ENCODE measurements at places on chromosomes 13 and 19.

DNA sequence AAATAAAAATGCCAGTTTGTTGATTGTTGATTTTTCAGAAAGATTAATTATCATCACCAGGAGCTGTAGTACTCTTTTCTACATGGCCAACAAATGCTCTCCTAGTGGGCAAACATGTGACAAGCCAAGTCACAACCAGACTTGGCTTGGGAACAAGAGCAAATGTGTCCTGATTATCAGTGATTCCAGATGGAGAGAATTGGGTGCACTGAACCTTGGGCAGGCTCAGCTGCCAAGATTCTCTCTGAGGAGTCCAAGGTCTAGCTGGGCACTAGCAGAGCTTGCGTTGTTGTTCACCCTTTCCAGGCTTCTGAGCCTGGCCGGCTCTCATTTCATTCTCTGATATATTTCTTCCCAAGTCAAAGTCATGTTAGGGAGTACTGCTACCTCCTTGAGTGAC is 27.3 kb upstream of the GPI start:
- no peak for DNase-seq

DNA sequence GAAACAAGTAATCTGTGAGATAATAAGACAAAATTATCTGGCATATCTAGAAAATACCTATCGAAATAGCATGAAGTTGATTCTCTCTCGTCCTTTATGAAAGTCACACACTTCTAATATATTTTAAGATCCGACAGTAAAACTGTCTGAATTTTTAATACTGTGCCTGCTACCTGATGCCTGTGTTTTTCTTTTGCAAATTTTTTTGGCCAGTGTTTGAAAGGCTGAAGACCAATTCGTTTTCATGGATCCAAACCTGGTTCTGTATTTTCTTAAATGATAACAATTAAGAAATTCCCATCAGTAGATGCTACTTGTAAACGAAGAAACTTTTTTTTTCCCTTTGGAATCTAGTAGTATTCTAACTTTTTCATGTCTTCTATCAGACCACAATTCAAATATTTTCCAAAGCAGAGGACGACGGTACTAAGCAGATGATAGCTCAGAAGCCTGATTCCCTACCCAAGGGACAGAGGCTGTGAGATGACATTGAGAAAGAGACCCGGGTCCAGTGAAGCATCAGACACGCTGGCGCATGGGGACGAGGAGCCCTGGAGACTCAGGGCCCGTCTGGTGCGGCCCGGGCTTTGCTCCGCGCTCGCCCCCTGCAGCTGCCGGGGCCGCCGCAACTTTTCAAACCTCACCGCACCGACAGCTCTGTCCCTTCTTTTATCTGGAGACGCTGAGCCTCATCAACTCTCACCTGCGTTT is 49.5 kb upstream of the PABPC3 start:
- DNase-seq = no peak

DNA sequence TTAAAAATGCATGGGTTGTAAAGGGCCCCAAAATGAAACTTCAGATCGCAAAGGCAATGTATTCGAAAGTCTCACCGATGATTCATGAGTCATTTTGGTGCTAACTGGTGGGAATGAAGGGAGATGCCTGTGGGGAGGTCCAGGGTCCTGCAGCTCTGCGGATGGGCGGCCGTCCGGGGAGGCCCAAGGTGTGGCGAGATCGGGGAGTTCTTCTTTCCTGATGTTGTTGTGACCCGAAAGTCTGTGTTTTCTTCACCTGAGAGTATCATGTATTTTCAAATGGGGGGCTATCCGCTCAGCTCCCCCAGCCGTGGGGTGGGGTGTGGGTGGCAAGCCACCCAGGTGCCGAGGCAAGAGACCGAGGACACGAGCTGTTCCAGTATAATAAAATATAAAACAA is 36.5 kb downstream of the TFDP1 start:
- no peak for DNase-seq

DNA sequence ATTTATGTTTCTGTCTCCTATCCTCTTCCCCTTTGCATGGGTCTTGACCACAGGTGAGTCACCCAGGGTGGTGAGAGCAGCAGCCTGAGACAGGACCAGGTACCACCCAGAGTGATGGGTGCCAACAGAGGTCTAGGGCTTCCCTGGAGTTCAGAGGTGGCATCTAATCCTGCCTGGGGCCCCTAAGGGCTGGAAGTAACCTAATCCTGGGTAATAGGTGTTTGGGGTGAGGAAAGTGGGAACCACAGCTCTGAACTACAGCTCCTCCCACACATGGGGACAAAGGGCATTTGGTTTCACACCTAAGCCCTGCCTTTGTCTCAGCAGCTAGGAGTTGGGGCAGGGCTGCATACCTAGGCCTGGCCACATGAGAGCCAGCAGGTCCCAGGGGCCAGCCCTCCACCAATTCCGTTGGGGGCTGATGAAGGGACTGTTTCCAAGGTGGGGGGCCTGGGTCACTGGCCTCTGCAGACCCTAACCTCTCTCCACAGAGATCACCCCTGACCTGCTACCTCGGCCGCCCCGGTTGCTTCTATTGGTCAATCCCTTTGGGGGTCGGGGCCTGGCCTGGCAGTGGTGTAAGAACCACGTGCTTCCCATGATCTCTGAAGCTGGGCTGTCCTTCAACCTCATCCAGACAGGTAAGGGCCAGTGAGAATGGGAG is 8.0 kb downstream of the SPHK2 start:
- no peak for DNase-seq

GRCh38 chr13:25982907-25983306 is 68.9 kb downstream of the SHISA2 start:
- DNase-seq = no peak

DNA sequence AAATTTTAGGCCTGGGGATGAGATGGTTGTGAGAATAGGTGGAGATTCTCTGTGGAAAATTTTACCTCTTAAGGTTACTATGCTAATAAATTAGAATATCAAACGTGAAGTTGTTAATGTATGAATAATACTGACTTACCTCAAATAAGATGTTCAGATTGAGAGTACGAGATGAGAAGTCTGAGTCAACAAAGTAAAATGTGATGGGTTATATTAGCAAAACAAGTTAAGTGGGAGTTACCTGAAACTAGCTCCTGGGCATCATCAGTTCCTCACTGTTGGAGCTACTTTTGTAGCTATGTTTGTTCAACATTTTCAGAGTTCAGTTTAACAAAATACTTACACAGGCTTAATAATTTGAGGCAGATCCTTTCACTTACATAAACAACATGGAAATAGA is 108.6 kb downstream of the PIBF1 start:
- DNase-seq = no peak

DNA sequence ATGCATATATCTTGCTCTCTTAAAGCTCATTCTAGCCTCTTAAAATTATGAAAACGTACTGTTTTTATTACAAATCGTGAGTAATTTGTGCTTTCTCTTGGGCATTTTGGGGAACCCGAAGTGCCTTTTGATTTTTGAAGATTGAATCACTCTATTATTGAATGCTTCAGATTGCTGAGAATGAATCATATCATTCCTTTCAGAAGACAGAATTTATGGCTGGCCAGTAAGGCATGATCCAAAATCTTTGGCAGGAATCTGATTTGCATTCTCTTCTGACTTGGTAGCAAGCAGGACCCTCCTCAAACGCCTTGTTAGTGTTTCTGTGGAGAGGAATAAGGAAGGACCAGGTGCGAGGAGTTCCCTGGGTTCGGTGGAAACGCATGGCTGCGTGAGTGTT is 49.5 kb downstream of the STARD13 start:
- no peak for DNase-seq

DNA sequence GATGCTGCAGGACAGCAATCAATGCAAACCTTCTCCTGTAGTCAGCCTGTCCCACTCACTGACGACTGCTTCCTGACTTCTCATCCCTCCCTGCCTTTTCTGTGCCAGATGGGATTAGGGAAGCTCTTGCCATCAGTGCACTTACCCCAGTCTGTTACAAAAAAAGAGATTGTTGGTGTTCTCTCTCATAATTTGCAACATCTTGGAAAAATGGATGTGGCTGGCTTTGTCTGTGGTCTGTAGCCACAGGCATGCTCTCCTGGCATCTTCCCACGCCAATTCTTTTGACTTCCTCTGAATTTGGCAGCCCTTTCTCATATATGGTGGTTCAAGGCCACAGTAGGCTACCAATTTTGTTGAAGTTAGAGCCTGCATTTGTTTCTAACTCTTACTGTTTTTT is 11.6 kb upstream of the HTR2A start:
- no peak for DNase-seq

DNA sequence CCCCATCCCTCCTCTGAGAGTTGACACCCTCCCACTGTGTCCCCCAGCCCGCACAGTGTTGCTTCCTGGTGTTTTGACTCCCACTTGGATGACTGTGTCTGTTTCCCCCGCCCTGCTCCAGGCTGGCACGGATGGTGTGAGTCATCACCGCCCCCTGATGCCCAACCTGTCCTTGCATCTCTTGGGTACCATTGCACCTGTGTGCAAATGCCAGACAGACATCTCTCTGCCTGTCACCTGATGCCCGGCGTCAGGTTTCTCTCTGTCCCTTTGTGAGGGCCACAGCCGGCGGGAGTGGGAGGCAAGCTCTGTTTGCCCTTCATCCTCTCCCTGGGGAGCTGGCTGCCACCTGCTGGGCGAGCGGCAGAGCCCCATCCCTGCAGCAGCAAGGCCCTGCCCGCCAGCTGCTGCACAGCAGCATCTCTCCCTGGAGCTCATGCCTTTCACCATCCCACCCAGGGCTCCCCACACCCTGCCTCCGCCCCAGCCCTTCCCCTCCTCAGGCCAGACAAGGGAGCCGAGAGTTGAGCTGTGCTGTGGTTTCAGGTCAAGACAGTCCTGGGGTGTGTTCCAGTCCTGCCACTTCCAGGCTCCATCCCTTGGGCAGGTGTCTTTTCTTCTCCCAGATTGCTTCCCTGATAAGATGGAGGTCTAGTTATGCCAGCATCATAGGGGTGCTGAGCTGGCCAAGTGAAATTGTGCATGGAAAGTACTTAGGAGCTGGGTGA is 29.7 kb downstream of the NKPD1 start:
- no peak for DNase-seq

DNA sequence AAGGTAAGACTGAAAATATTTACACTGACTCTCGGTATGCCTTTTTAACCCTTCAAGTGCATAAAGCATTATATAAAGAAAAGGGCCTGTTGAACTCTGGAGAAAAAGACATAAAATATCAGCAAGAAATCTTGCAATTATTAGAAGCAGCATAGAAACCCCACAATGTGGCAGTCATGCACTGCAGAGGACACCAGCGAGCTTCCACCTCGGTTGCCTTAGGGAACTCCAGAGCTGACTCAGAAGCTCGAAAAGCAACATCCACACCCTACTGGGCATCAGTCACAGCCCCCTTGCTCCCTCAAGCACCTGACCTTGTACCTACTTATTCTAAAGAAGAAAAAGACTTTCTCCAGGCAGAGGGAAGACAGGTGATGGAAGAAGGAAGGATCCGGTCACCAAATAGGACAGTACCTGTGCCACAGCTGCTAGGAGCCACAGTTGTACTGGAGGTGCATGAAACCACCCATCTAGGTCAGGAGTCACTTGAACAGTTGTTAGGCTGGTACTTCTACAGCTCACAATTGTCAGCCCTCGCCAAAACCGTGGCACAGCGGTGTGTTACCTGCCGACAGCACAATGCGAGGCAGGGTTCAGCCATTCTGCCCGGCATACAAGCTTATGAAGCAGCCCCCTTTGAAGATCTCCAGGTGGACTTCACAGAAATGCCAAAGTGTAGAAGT is 2.9 kb downstream of the ZNF816 start:
- no peak for DNase-seq
